ENCODE measurements at places on chromosomes 6 and 20. TPM values are rescaled to one million over a fixed set of nuclear protein-coding genes. Genes with fewer than 3 reads are reported as not detected.

OR2B6 gene
- not detected for total RNA-seq

DCDC2 gene
- 0.34 TPM for total RNA-seq

AKAP12 gene
- 28.7 TPM for total RNA-seq

SEL1L2 gene
- total RNA-seq: not detected

TPX2 gene
- total RNA-seq: 126 TPM

AVP gene
- total RNA-seq: not detected

All from foreskin keratinocyte (primary cell).